CD4-positive, alpha-beta T cell treated with Interleukin-21 for 1 hour (primary cell): ENCODE measurements at places on chromosomes 4 and X.

- peak; percentile 67 for DNase-seq
Observed at GRCh38 chr4:145937971-145938611, 532 bp downstream of the ZNF827 start.

DNA sequence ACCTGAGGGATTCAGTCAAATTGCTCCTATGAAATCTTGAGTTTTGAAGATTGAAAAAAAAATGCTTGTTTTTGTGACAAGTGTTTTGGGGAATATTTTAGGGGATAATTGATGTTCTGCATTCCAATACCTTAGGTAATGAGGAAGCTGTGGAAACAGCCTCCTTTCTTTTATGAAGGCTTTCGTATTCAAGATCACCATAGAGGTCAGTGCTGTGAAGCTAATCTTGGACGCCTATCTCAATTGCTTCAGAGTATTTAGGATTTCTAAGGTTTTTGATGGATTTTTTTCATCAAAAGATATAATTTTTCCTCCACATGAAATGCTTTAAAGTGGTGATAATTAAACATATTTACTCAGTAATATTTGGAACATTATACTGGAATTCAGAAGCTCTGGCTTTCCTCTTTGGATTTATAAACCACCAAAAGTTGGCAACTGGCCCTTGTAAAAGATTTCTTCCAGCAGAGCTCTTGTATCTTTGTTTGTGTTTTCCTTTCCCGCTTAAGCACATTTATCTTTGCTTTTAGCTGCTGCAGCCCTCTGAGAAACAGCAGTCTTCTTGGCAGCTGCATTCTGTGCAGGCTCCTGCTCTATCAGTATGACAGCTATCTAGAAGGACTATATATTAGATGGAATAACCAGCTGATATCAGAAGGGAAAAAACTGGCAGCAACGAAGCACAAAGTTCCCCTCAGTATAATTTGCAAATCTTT lies 63.7 kb downstream of the HMGB2 start:
- no peak for DNase-seq

DNA sequence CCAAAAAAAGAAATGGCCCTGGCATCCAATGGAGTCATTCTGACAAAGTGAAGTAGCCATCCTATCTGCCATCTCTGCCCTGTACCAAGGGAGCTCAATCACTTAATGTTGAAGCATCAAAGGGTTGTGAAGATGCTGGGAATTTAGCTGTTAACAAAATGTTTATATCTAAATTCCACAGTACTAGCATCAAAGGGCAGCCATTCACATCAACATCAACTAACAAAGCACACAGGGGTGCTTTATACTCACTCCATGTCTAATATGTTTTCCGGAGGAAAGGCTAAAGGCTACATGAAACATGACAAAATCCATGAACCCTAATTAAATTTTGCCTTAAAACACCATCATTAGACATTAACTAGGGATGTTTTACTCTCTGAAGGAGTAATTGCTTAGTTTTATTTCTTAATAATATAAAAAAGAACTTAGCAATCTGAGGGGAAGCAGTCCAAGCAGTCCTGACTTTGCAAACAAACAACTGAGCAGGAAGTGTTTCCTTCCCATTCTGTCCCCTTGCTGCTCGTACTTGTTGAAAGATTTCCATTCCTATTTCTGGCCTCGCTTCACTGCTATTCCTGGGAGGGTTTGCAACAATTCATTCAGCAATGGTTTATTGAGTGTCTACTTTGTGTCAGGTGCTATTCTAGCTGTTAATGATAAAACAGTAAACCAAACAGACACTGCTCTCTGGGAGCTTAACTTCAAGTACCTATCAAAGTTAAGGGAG lies 208.6 kb upstream of the SLC7A11 start:
- DNase-seq: no peak

- DNase-seq: no peak
Observed at GRCh38 chrX:13270360-13270759, 49.5 kb downstream of the ATXN3L start.

- no peak for DNase-seq
Observed at GRCh38 chr4:158863296-158863695, 94.5 kb downstream of the FNIP2 start.

DNA sequence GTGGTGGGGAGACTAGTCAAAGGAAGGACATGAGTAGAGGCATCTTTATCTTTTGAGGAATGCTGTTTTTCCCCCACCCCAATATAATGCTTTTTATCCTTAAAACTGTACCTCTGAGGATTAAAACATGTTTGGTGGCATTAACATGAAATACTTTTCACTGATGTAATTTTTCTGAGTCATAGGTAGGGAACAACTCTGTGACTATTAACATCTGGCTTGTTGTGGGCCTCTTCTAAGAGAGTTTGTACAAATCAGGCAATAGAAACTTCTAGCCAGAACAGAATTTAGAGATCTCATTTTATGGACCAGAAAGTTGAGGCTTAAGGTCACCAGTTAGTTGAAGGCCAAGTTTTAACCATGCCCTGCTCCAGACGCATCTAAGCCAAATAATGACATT lies 207.6 kb downstream of the SOX3 start:
- no peak for DNase-seq

DNA sequence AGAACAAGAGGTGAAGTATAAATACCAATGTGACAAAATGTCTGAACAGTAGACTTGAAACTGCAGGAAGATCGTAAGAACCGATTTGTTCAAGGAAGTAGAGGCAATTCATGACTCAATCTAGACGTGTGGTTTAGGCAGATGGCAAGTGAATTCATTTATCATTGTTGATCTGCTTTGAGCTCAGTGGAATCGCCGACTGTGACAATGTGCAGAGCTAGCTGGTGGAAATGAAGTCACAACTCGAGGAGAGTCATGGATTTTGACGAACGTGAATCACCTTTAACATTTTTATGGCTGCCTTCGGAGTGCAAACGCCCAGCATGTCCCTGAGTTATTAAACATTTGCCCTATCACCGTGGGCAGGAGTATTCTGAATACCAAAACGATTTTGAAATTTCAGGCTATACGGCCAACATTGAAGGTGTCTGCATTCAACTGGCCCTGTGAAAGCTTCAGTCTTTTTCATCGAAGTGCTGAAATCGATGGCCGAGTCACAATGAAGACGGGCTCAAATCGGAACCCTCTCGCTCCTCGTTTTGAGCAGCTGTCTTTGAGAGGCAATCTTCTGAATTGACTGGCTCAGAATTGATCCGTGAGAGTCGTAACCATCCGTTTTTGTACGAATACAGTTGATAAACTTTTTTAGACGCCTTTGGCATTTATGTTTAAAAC lies 689 bp upstream of the OGT start:
- peak; percentile 77 for DNase-seq

DNA sequence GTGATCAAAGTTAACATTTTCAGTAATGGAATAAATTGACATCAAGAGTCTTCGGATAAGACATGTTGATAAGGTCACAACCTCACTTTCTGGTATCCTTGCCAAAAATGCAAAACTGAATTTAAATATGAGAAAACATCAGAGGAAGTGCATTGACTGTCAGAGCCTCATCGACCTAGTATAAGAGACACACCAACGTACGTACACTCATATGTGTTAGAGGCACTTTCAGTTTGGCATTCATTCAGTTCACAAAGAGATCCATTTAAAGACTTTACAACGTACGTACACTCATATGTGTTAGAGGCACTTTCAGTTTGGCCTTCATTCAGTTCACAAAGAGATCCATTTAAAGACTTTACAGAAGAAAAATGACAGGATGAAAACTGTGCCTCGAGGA lies 280.3 kb downstream of the INPP4B start:
- peak; percentile 84 for DNase-seq

- no peak for DNase-seq
Observed at GRCh38 chr4:7924570-7924969, 15.1 kb downstream of the AFAP1 start.

DNA sequence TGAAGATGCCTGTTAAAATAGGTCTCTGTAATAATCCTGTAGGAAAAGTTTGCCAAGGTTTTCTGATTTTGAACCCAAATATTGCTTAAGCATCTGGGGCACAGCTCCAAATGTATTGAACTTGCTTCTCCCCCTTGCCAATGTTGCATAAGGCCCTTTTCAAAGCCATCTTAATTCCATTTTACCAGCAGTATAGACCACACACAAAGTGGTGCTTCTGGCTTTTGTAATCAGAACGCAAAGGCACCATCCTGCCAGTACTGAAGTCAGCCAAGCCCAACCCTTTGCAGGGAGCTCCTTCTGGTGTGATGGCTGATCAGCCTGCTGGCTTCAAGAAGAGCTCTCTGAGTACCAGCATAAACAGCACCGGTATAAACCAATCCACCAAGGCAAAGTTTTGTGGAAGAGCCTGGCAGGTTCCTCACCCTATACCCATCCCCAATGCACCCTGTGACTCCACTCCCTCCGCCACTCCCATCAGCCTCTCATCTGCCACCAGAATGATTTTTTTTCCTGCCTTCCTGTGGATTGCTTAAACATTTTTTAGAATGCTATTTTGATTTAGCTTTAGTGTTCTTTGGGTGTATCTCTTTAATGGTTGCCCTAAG lies 39.2 kb upstream of the USP9X start:
- DNase-seq: no peak

DNA sequence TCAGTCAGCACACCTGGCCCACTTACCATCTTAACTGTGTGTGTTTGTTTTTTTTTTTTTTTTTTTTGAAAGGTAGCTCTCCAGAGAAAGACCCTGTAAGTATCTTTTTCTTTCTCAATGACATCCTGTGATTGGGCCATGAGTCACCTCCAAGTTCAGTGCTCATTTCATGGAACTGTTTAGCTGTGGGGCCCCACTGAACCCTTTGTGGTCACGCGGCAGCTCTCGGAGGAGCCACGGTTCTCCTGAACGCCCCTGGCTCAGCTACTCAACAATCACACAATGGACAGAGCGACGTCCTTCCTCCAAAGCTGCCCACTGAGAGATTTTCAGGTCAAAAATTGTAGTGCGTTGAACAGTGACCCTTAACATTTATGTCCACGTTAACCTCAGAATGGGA lies 14.2 kb upstream of the IL3RA start:
- no peak for DNase-seq
